Calu3 (cell line): ENCODE measurements at places on chromosomes 2 and 18. TPM values are rescaled to one million over a fixed set of nuclear protein-coding genes. Genes with fewer than 3 reads are reported as not detected.

ADRA2B gene
- total RNA-seq = 0.22 TPM in 1 of 2 replicates, not detected in the other

PHLPP1 gene
- 28.0 and 32.8 TPM in 2 replicates for total RNA-seq

COL4A3 gene
- total RNA-seq = 17.6 and 20.2 TPM in 2 replicates

COL3A1 gene
- not detected in 2 replicates for total RNA-seq

HOXD8 gene
- total RNA-seq = not detected in 2 replicates

ORC2 gene
- 38.8 and 49.6 TPM in 2 replicates for total RNA-seq

TRAPPC12 gene
- total RNA-seq = 77.0 and 88.5 TPM in 2 replicates

ESPNL gene
- 0.19 and 0.61 TPM in 2 replicates for total RNA-seq

GRHL1 gene
- total RNA-seq = 9.0 and 11.7 TPM in 2 replicates

ABCG5 gene
- total RNA-seq = 0.66 and 1.0 TPM in 2 replicates

SALL3 gene
- total RNA-seq = not detected in 2 replicates

SLC19A3 gene
- 63.8 and 82.4 TPM in 2 replicates for total RNA-seq

ST8SIA5 gene
- 0.02 TPM in 1 of 2 replicates, not detected in the other for total RNA-seq

VIL1 gene
- 9.0 and 16.4 TPM in 2 replicates for total RNA-seq

LRRTM1 gene
- not detected in 2 replicates for total RNA-seq

VWC2L gene
- not detected in 2 replicates for total RNA-seq

SNTG2 gene
- not detected in 2 replicates for total RNA-seq

FSHR gene
- total RNA-seq = not detected in 2 replicates

UGT1A10 gene
- 107 and 120 TPM in 2 replicates for total RNA-seq

SH3RF3 gene
- 0.17 and 0.29 TPM in 2 replicates for total RNA-seq

RUFY4 gene
- total RNA-seq = 0.21 and 2.6 TPM in 2 replicates

GKN2 gene
- not detected in 2 replicates for total RNA-seq

DCDC2C gene
- total RNA-seq = not detected in 2 replicates

CYP26B1 gene
- total RNA-seq = 3.0 and 5.1 TPM in 2 replicates

GNLY gene
- not detected in 2 replicates for total RNA-seq

ATP6V1B1 gene
- total RNA-seq = not detected in 2 replicates

ICA1L gene
- total RNA-seq = 1.2 and 1.3 TPM in 2 replicates

INHA gene
- total RNA-seq = 0.80 and 0.83 TPM in 2 replicates

SAG gene
- not detected in 2 replicates for total RNA-seq

DYNAP gene
- not detected in 2 replicates for total RNA-seq

TMEM247 gene
- not detected in 2 replicates for total RNA-seq

PROKR1 gene
- not detected in 2 replicates for total RNA-seq

SRSF7 gene
- total RNA-seq = 184 and 203 TPM in 2 replicates

C2orf78 gene
- total RNA-seq = not detected in 2 replicates

TMEM200C gene
- total RNA-seq = not detected in 2 replicates

CCDC141 gene
- 0.07 and 0.34 TPM in 2 replicates for total RNA-seq

NCOA1 gene
- 13.2 and 14.8 TPM in 2 replicates for total RNA-seq
